Uterus (tissue), 4 donors: ENCODE measurements at places on chromosomes 1 and 21. TPM values are rescaled to one million over a fixed set of nuclear protein-coding genes. Genes with fewer than 3 reads are reported as not detected.

FCER1G gene
- total RNA-seq = 39.4 TPM

GRCh38 chr1:218383051-218383450, 37.9 kb downstream of the TGFB2 start:
- H3K4me3 ChIP-seq = no peak overlapping the region
- no peaks in the 10 kb centered on the region for H3K36me3 ChIP-seq

- no peaks in the 10 kb centered on the region for H3K36me3 ChIP-seq
- no peak overlapping the region for H3K27ac ChIP-seq
- H3K27me3 ChIP-seq = no peaks in the 10 kb centered on the region
These were observed 192.3 kb downstream of the AMY1C start for GRCh38 chr1:103942029-103942428.

GRCh38 chr1:32767641-32768040, 49.5 kb downstream of the YARS1 start:
- DNase-seq = no peak
- H3K4me3 ChIP-seq = no peak overlapping the region
- no peaks in the 10 kb centered on the region for H3K36me3 ChIP-seq
- no peak overlapping the region for H3K27ac ChIP-seq

B3GALT5 gene
- 1.0 TPM for total RNA-seq

F5 gene
- under 0.01 TPM for total RNA-seq

OR2L2 gene
- not detected for total RNA-seq

ZMYND12 gene
- not detected for total RNA-seq
